ENCODE measurements at places on chromosomes 7 and 10.

GRCh38 chr10:62585211-62585775 is 211.1 kb downstream of the ZNF365 start:
- DNase-seq, result no peak

- DNase-seq, result no peak
Observed at GRCh38 chr10:126671402-126671975, 996 bp upstream of the C10orf90 start.

GRCh38 chr10:3135006-3135405 is 37.6 kb downstream of the PITRM1 start:
- no peak for DNase-seq

DNA sequence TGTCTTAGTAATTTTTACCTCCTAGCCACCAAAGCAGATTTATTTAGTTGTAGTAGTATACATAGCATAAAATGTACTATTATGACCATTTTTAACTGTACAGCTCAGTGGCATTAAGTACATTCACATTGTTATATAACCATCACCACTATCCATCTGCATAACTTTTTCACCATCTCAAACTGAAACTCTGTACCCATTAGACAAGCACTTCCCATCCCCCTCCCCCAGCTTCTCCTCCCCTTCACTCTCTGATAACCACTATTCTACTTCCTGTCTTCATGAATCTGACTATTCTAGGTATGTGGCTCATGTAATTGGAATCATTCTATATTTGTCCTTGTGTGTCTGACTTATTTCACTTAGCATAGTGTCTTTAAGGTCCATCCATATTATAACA is 71.9 kb downstream of the MRPL32 start:
- DNase-seq, result no peak

DNA sequence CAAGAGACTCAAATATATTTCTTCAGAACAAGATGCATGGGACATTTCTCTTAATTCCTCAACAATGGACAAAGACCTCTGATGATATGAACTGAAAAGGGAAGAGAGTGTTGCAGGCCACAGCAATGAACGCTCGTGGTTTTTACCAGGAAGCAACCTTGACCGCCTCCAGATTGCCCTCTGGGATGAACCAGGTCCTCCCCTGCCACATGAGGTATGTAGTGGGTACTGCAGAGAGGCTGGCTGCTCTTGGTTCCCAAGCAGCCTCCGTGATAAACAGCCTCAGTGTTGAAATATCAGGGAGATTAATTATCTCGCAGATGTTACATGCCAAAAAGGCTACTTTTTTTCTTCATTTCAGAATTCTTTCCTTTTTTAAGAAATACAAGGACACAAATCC is 338.8 kb downstream of the ELMO1 start:
- no peak for DNase-seq

GRCh38 chr7:4650433-4651047 is 31.6 kb upstream of the FOXK1 start:
- DNase-seq, result no peak

DNA sequence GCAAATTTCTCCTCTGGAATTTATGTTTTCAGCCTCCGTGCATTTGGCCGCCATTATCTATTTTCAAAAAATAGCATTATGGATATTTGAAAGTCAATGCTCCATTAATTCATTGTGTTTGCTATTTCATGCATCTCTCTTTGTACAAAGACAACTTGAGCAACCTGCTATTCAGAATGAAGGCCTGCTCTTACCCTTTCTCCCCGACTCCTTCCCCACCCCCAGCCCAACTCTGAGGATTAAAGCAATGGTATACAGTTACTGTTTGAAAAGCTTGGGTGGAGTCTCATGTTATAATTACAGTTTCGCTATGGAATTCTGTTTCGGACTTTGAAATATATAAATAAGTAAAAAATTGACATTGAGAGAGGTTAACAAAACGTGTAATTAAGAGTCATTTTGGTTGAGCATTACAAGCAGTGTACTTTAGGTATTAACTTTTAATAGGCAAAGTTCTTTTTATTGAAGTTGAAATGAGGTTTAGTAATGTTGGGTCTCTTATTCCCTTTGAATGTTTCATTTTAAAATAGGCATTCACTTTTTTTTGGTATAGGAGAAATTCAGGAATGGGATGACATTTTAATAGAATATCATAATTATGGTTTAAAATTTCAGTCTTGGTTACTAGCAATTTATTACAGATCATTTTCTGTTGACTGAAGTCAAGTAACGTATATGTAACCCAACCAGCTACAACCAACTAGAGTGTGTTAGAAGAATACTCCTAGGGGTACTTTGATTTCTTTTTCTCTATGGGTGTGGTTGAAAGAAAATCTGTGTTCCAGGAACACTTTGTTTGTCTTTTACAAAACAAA is 93.1 kb downstream of the ARID5B start:
- DNase-seq, result no peak

GRCh38 chr7:71267734-71268469 is 136.0 kb downstream of the GALNT17 start:
- DNase-seq, result no peak

DNA sequence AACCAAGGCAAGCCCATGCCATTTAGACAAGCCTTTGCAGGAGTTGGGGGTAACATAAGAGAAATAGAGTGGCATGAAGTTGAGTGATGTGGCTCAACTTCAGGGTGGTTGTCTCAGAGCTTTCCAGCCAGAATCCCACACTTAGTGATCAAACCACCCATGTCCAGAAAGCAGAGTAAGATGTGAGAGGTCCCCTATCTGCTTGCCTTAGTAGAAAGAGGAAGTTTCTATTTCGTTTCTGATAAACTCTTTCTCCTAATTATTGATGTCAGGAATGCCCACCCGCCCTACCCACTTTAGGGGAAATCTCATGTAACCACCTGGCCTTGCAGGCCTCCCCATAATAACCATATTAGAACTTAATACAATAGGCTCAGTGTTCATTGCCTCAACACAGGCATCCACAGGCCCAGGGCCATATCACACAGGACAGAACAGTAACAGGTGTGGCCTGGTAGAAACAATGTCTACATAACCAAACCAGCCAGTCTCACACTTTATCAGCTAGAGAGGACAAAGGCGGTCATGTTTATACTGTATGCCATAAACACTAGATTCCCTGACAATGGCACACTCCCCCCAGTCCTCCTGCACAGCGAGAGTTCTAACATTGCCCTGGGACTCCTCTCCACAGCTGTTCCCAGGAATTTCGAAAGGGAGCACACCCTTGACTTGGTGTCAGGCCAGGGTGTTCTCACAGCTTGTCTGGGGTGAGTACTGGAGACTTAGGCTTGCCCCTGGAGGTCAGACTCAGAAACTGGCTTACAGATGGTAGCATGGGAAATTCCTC is 364.4 kb downstream of the CXCL12 start:
- DNase-seq, result no peak

GRCh38 chr7:116582806-116583444 is 58.1 kb downstream of the CAV1 start:
- no peak for DNase-seq

DNA sequence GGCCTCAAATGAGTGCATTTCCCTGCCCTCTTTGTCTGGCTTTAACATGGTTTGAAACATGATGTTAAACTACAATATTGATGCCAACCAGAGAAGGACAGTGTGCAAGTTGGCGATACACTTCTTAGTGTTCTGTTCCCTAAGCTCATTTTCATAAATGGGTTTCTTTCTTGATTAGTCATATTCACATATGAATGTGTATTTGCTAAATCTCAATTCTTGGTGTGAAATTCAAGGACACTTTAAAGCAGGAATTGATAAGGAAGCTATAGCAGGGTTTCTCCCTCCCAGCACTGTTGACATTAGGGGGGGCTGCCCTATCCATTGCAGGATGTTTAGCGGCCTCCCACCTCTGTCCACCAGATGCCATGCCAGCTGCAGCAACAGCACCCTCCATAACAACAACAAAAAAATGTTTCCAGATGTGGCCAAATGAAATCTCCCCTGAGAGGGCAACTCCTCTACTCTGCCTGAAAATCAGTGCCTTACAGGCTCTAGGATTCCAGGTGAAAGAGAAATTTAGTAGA is 13.1 kb downstream of the CCNY start:
- DNase-seq, result no peak

DNA sequence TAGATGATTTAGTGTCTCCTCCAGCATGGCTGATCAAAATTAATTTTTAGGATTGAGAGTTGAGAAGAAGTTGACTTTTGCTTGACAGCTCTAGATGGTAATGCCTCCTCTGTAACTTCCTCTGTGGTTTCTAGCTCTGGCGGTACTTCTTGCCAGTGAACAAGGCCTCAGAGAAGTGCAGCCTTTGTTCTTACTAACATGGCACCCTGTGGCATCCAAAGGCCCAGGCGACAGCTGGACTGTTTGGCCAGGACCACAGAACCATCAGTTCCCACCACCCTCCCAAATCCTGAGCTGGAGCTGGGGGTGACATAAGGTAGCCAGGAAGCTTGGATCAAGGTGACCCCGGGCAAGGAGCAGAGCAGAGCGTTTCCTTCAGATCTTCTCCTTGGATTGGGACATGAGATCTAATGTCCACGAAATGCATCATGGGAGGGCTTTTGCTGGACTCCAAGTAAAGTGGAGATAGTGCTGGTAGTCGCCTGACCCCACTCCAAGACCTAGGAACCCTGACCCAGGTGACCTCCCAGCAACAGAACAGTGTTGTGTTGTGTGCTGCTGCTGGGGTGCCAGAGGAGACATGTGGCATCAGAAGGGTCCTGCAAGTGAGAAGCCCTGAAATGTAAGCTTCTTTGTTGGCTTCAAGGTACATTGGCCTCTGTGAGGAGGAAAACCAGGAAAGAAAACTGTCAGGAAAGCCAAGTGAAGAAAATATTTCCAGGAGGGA is 41.8 kb downstream of the APBB1IP start:
- DNase-seq, result no peak

- no peak for DNase-seq
Observed at GRCh38 chr7:39617005-39617404, 6.4 kb upstream of the RALA start.
